Activated naive CD8-positive, alpha-beta T cell treated with anti-CD3 and anti-CD28 coated beads, Interleukin-2, amount 50 U/mL, for 16 hours (primary cell): ENCODE measurements at places on chromosomes 5 and 9.

DNA sequence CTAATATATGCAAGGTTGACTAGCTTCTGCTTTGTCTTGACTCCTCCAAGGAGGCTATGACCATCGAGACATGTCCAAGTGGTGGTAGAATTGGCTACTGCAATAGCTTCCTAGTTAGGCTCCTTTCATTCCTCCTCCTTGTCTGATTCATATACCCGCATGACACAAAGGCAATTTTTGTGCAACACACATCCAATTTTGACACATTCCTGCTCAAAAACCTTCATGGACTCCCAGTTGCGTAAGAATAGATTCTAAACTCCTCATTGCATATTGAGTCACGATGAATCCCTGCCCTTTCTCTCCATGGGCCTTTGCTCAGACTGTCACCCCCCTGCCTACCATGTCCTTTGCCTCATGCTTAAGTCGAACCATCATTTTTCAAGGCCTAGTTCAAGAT is 344.5 kb downstream of the ACTL7B start:
- no peak for DNase-seq

DNA sequence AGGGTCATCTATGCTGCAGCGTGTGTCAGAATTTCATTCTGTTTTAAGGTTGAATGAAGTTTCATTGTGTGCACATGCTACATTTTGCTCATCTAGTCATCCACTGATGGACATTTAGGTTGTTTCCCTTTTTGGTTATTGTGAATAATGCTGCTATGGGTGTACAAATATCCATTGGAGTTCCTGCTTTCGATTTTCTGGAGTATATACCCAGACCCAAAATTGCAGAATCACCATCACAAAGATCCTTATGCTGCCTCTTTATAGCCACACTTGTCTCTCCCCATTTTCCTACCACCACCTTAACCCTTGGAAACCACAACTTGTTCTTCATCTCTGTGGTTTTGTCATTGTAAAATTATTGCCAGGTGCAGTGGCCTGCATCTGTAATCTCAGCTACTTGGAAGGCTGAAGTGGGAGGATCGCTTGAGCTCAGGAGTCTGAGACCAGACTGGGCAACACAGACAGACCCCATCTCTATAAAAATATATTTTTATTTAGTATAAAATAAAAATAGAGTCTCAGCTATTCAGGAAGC is 166.2 kb downstream of the HSD17B3 start:
- no peak for DNase-seq

GRCh38 chr9:130766927-130767307 is 68.1 kb upstream of the ABL1 start:
- no peak for DNase-seq

GRCh38 chr9:108978205-108978604 is 35.1 kb downstream of the CTNNAL1 start:
- DNase-seq = no peak

GRCh38 chr5:54363669-54364068 is 53.3 kb upstream of the ARL15 start:
- no peak for DNase-seq

GRCh38 chr5:139075066-139076050 is 122.8 kb downstream of the SIL1 start:
- DNase-seq = no peak

GRCh38 chr5:28737682-28738081 is 1699.3 kb upstream of the CDH9 start:
- DNase-seq = no peak

- no peak for DNase-seq
These were observed 70.8 kb downstream of the FAT2 start for GRCh38 chr5:151520294-151520693.

DNA sequence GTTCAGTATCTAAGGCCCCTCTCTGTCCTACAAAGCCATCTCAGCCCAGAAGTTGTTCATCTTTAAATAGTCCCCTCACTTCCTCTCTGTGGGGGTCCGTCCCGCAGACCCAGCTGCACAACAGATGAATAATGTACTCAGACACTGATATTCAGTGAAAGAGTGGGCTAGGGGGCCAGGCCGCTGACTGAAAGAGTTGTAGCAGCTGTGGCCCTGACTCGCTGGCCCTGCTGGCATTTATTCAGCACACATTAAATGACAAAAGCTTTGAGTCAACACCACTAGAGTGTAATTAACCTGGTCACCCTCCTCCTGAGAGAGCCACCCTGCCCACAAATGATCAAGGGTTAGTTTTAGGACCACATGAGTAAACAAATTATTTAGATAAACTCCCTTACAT is 76.3 kb downstream of the MED10 start:
- no peak for DNase-seq
